ENCODE measurements at places on chromosomes 3 and 15.

GRCh38 chr15:45212493-45212892 lies 24.7 kb upstream of the SHF start:
- no peak for DNase-seq

GRCh38 chr15:68576235-68576892 lies 2.4 kb upstream of the CORO2B start:
- DNase-seq: no peak

DNA sequence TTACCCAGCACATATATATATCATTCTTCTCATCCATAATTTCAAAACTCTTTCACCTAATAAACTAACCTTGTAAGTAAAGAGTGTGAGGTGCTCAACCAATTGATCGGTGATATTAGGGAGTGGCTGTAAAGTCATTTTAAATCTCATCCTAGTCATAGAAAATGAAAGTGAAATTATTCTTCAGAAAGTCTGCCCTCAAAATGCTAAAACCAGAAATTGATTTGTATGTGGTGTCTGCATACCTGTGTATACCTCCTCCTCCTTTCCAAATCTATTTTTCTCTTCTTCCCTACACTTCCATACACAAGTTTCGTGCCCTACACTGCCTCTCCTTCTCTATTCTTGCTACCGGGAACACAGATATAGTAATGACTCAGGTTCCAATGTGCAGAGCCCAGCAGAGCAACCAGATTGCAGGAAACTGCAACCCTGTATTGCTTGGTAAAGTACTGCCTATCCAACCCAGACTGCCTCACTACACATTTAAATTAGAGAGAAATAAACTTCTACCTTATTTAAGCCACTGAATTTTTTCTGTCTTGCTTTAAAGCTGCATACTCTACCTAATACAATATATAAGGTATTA lies 7.4 kb upstream of the TBC1D5 start:
- DNase-seq: no peak

GRCh38 chr3:38646630-38647029 lies 2.9 kb downstream of the SCN5A start:
- DNase-seq: no peak

DNA sequence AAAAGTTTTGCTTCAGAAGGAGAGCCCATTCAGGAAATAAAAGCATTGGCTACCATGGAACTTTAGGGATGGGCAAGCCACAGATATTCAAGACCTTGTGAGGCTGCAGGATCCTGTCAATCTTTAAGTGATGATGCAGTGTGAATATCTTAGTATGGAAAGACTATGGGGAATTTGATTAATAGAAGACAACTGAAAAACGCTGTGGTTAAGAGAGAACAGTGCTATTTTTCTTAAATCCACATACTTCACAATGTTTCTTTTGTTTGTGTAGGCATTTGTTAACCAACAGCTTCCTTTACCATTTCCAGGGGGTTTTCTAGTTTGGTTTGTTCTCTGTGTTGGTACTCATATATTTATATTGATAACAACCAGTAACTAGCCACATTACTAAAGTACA lies 90.3 kb downstream of the TMEM212 start:
- no peak for DNase-seq

GRCh38 chr3:42631620-42632019 lies 21.9 kb upstream of the ZBTB47 start:
- DNase-seq: no peak

DNA sequence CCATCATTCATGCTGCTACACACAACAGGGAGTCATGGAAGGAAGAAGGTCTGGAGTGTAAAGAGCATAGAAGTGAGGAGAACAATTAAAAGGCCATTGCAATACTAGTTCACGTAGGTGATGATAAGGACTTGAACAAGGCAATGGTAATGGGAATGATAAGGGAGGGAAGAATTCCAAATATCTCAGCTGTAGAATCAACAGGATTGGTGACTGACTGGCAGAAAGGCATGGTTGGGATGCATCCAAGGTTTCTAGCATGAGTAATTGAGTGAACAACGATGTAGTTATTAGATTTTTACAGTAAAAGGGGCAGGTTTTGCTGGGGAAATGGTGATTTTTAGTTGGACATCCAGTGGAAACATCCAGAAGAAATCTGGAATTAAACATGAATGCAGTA lies 2.4 kb upstream of the SEC62 start:
- no peak for DNase-seq

- no peak for DNase-seq
Measured at GRCh38 chr15:95300958-95301357, 1029.5 kb upstream of the NR2F2 start.

Data from Ammon's horn (tissue), 1 donor.